ENCODE measurements at places on chromosomes 3 and 15. TPM values are rescaled to one million over a fixed set of nuclear protein-coding genes. Genes with fewer than 3 reads are reported as not detected.

ITPKA gene
- total RNA-seq = 2.5 TPM

DNA sequence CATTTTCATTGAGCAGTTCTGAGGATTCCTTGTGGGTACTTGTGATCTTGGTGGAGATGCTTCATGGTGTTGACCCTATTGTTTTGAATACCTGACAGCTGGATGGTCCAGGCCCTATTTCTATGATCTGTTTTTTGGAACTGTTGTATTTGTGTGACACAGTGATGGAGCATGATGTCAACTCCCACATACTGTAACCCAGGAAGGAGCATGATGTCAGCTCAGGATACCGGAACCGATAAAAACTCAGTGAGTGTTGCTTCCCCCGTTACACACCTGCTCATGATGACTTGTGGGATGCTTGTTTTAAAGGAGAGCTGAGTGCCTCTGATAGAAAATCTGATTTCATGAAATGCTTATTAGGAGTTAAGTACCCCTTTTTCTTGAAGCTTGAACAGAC, 45.1 kb downstream of the ZBTB38 start:
- no peak for DNase-seq

GRCh38 chr3:18098960-18099587, 326.1 kb downstream of the SATB1 start:
- no peak for DNase-seq

GRCh38 chr15:69789648-69790393, 307.9 kb downstream of the TLE3 start:
- no peak for DNase-seq

- DNase-seq = no peak
Measured at GRCh38 chr3:196159952-196160804, 51.0 kb downstream of the ZDHHC19 start.

- no peak for DNase-seq
Measured at GRCh38 chr15:94586099-94586498, 354.7 kb downstream of the MCTP2 start.
